Muscle of leg (tissue), 16 donors: ENCODE measurements at places on chromosomes 6 and 20.
A peak's percentile ranks its signal among the peaks of the same experiment; 100 is the strongest.

GRCh38 chr6:1554141-1554475 lies 55.6 kb upstream of the FOXC1 start:
- no peak for DNase-seq

- peak; percentile 77 for DNase-seq
These were observed at the start of gene FAM162B for GRCh38 chr6:116764961-116765841. FAM162B (minus strand) TSS chr6:116765719; CDS start chr6:116765576, 143 bp downstream.

GRCh38 chr6:143490244-143490643 lies 21.3 kb downstream of the FUCA2 start:
- no peak for DNase-seq

GRCh38 chr6:82842721-82843120 lies 222.9 kb downstream of the UBE3D start:
- no peak for DNase-seq

DNA sequence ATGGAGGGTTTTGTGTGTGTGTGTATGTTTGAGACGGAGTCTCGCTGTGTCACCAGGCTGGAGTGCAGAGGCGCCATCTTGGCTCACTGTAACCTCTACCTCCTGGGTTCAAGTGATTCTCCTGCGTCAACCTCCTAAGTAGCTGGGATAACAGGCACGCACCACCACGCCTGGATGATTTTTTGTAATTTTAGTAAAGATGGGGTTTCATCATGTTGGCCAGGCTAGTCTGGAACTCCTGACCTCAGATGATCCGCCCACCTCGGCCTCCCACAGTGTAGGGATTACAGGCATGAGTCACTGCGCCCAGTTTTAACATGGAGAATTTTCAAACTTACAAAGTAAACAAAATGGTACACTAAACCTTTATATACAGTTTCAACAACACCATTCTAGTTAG lies 22.8 kb downstream of the AMD1 start:
- DNase-seq, result no peak

- no peak for DNase-seq
These were observed 5.0 kb downstream of the ID4 start for GRCh38 chr6:19842030-19842615.

GRCh38 chr6:121730616-121731015 lies 295.2 kb downstream of the GJA1 start:
- DNase-seq, result no peak

DNA sequence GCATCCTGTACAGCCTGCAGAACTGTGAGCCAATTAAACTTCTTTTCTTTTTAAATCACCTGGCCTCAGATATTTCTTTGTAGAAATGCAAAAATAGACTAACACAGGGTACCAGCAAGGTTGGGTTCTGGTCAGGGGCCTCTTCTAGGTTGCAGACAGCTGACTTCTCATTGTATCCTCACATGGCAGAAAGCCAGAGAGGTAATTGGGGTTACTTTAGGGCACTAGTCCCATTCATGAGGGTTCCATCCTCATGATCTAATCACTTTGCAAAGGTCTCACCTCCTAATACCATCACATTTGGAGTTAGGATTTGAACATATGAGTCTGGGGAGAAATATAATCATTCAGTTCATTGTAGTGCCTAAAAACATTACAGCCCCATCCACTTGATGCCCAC lies 101.5 kb downstream of the LCA5 start:
- DNase-seq, result no peak

DNA sequence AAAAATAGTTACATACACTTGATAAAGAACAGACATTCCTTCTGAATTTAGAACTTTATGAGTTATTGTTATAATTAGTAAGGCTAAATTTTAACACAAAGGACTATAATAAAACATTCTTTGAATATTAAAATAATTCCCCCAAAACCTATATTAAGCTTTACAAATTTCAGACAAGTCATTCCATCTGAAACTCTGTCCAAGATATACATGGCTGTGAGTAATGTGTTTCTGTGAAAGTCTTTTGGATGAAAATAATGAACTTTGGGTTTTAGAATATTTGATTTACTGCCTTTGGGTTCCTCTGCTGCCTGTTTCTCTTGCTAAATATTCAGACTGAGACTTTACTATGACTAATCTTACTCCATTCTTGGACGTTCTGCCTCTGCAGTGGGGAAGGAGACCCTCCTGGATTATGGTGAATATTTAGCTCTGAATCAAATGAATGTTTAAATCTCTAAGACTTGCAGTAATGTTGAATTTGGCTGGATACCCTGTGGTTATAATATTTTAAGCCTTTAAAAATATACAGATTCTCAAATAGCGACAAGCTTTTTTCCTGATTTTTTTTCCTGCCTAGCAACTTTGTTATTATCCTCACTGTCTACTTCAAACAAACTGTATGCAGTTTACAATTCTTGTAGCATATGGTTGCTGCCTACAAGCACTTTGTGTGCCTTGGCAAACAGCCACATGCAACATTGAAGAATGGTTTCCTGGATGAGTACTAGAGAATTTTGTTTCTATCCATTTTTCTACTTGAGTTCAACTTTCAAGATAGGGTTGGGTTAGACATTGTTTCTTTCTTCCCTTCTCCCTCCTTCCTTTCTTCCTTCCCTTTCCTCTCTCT lies 51.4 kb downstream of the TXLNB start:
- DNase-seq, result peak; percentile 90

DNA sequence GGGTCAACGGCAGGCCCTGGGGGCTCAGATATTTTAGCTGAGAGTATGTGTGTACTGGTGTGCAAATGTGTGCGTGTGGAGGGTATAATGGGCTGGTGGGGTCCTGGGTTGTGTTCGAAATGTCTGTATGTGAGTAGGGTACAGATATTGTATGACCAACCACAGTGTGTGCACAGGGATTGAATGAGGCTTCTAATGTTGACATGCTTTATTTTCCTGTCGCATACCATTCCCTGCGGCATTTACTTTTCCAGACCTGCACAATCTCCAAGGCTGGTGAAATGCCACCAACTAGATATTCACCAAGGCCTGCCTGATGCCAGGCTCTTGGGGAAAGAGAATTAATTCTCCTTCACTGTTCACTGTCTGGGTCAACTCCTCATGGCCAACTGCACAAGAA lies 441.4 kb upstream of the SULF2 start:
- DNase-seq, result no peak
